M059J (cell line): ENCODE measurements at places on chromosomes 5 and 9. TPM values are rescaled to one million over a fixed set of nuclear protein-coding genes. Genes with fewer than 3 reads are reported as not detected.

DNA sequence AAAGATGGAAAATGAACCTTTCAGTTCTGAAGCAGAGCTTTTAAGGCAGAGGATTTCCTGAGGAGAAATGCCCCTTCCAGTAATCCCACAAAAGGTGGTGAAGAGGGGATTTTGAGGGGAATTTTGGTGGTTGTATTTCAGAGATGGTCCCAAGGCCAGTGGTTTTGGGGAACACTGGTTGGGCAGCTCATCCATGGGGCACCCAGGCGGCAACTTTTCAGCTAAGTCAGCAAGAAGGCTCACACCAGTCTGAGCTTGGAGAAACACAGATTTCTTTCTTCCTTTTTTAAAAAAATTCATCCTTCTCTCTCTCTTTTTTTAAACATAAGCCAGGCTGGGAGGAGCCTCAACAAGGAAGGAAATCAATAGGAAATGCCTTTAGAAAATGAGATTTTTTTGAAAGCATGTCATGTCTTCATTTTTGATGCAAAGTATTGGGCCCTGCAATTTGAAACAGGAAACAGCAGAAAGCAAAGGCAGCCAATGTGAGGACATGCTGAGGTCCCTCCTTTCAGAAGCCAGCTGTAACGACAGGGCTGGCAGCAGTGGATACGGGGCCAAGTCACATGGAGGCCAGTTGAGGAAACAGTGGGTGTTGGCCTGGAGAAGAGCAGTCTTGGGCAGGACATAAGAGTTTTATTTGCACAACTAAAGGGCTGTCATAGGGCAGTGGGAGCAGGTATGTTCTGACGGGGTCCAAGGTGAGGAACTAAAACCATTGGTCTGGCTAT, 155.3 kb upstream of the KLF4 start:
- no peak for DNase-seq

HMMR gene
- total RNA-seq = 57.0 and 74.7 TPM in 2 replicates

DNA sequence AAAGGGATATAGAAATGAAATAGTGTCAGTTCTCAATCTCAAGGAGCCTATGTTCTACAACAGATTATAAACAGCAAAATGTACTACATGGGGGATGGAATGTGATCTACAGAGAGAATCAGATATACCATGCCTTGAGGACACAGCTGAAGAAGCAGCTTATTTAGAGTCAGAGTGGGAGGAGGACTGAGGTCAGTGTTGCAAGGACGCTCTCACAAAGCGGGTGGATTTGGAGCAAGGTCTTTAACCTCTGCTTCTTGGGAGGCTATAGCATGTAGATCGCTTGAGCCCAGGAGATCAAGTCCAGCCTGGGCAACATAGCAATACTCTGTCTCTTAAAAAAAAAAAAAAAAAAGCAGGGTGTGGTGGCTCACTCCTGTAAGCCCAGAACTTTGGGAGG, 32.8 kb upstream of the PLIN2 start:
- DNase-seq = no peak

DNA sequence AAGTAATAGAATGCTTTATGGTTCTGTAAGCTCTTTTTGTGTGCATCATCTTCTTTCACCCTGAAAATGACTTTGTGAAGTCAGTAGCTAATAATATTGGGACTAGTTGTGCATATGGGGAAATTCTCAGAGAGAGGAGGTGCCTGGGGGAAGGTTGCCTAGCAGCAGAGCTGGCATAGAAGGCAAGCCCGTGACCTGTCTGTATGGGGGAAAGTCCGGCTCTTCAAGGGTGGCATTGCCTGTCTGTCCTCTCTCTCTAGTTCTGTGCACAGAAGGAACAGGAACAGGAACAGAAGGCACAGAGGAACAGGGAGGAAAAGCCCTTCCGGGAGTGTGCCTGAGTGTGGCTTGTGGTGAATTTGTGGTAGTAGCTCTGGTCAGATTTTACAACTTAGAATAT, 33.1 kb downstream of the SH3GL2 start:
- DNase-seq = peak; percentile 62

- peak; percentile 38 for DNase-seq
Measured at GRCh38 chr5:53161876-53162275, 52.3 kb upstream of the MOCS2 start.

GRCh38 chr9:27483576-27483975, 40.5 kb upstream of the IFNK start:
- DNase-seq = no peak
